Hindlimb muscle (tissue), 1 donor: ENCODE measurements at places on chromosomes 16 and 17. TPM values are rescaled to one million over a fixed set of nuclear protein-coding genes. Genes with fewer than 3 reads are reported as not detected.

TPPP3 gene
- 384 TPM for polyA plus RNA-seq

DNA sequence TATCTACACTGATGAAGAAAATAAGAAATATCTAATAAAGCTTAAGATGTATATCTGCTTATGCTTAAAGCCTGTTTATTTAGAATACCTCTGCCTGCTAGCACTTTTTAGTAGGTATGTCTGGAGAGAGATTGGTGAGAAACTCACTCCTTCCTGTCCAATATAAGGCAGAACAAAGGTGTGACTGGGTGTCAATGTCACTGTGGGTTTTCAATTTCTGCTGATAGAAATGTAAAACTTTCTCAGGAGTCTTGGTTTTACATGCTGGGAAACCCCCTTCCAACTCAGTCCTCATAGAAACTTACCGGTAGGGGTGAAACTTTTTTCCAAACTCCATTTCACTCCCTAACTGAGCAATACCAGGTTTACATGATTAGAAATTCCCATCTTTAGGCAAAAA is 17.8 kb upstream of the MPHOSPH6 start:
- no peak for DNase-seq

TP53TG3F gene
- polyA plus RNA-seq, result not detected

HOXB1 gene
- not detected for polyA plus RNA-seq

- DNase-seq, result no peak
These were observed 38.8 kb downstream of the WSCD1 start for GRCh38 chr17:6108987-6109386.

DNA sequence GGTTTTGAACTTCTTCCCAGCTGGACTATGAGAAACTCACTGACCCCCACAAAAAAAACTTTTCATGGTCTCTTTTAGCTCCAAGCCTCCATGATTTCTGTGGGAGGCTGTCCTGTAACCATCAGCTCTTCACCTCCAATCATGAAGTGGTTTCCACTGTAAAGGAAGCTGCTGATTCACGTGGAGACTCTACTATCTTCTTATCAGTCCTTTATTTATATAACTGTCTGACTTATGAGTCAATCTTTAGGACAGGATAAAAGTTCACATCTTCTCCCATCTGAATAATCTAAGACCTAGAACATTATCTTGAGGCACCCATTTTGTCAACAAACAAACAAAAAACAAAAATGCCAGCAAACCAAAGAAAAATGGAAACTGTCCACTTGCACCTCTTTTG is 409.9 kb downstream of the SLC39A11 start:
- no peak for DNase-seq

SLC16A6 gene
- 0.72 TPM for polyA plus RNA-seq
